ENCODE measurements at places on chromosomes 6 and 20. TPM values are rescaled to one million over a fixed set of nuclear protein-coding genes. Genes with fewer than 3 reads are reported as not detected.

Gene MOG
- total RNA-seq = not detected

Gene NHSL1
- 3.5 TPM for total RNA-seq

Gene ZSCAN16
- total RNA-seq = 2.7 TPM

Gene C6orf52
- total RNA-seq = 0.38 TPM

Gene LY6G5B
- total RNA-seq = 2.2 TPM

Gene EYS
- total RNA-seq = under 0.01 TPM

Gene NOX3
- total RNA-seq = not detected

Gene RFX6
- total RNA-seq = not detected
